Suppressor macrophage treated with lipopolysaccharide for 4 hours (primary cell): ENCODE measurements at places on chromosomes 3 and 15.
A peak's percentile ranks its signal among the peaks of the same experiment; 100 is the strongest.

GRCh38 chr15:65096481-65097385, 18.3 kb downstream of the UBAP1L start:
- no peak for DNase-seq

DNA sequence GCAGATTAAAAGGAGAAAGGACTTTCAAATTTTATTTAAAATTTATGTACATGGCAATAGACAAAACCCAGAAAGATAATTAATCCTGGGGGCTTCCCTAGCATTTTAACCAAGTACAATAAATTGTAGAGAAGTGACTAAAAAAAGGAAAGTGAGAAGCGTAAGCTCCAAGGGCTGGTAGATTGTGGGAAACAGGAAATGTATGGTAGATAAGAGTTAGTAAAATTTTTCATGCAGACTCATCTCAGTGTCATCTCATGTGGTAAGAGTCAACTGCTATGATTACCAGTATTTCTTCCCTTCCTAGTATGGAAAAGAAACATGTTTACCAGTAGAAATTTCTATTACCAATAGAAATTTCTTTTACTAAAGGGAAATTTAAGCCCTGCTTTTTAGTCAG, 464.3 kb upstream of the AGTR1 start:
- DNase-seq = no peak

- no peak for DNase-seq
Measured at GRCh38 chr3:142968319-142969025, 5.0 kb upstream of the PAQR9 start.

- no peak for DNase-seq
Measured at GRCh38 chr3:195086341-195086740, 184.6 kb downstream of the XXYLT1 start.

GRCh38 chr3:67809370-67809935, 155.0 kb upstream of the SUCLG2 start:
- DNase-seq = no peak

DNA sequence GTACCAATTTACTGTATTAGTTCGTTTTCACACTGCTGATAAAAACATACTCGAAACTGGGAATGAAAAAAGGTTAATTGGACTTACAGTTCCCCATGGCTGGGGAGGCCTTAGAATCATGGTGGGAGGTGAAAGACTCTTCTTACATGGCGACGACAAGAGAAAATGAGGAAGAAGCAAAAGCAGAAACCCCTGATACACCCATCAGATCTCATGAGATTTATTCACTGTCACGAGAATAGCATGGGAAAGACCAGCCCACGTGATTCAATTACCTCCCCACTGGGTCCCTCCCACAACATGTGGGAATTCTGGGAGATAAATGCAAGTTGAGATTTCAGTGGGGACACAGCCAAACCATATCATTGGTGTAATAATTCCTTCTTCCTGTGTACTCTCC, 69.6 kb downstream of the C3orf20 start:
- peak; percentile 6 for DNase-seq

DNA sequence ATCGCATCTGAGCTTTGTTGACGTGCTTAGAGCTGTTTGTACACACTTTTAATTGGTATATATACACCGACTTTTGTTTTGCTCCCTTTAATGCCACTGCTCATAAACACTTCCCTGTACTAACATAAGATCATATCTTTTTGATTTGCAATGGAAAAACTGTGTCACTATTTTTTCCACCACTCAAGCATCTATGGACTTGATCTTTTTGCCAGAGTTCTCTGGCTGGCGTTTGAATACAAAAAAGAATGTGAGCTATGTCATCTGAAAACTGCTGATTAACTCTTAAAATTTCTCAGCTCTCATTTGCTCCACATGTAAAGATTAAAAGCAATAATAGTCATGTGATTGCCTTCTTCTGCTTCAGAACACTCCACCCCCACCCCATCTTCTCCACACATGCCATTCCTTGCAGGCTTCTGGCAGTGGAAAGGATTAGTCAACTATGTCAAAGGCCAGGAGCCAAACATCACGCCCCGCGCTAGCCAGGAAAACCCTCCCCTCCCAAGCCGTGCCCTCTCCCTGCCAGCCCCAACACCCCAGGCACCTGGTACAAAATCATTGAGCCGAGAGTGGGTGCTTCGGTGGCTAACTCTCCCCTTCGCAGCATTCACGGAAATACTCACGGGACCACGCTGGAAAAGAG, 123.4 kb upstream of the MEF2A start:
- DNase-seq = no peak

DNA sequence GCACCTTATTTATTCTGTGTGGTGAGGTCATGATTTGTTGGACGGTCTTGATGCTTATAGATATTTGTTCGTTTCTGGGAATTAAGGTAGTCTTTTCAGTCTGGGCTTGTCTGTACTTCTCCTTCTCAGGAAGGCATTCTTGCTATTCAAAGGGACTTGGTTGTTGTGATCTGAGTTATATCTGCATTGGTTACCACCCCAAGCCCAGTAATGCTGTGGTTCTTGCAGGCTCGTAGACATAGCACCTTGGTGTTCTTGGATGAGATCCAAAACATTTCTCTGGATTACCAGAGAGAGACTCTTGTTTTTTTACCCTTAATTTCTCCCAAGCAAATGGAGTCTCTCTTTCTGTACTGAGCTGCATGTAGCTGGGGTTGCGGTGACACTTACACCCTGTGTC, 128.0 kb upstream of the CBLB start:
- no peak for DNase-seq
